Tracheal epithelial cell (primary cell): ENCODE measurements at places on chromosomes 13 and 19. TPM values are rescaled to one million over a fixed set of nuclear protein-coding genes. Genes with fewer than 3 reads are reported as not detected.

The IRGC gene
- not detected in 2 replicates for total RNA-seq

The EPSTI1 gene
- 1.3 and 5.1 TPM in 2 replicates for total RNA-seq

The USHBP1 gene
- under 0.01 TPM in 1 of 2 replicates, not detected in the other for total RNA-seq

The IRF3 gene
- 98.1 and 111 TPM in 2 replicates for total RNA-seq

The ZNF471 gene
- 0.64 and 2.4 TPM in 2 replicates for total RNA-seq

The STOML3 gene
- total RNA-seq = not detected in 2 replicates

The PCDH20 gene
- total RNA-seq = under 0.01 and 3.1 TPM in 2 replicates

The COL5A3 gene
- total RNA-seq = 1.2 TPM in 1 of 2 replicates, not detected in the other

The LRRC4B gene
- not detected in 2 replicates for total RNA-seq

The ZNF723 gene
- total RNA-seq = not detected in 2 replicates

The ZNF93 gene
- 2.1 and 7.5 TPM in 2 replicates for total RNA-seq

The SMIM44 gene
- total RNA-seq = 0.72 TPM in 1 of 2 replicates, not detected in the other

The HOMER3 gene
- 110 and 132 TPM in 2 replicates for total RNA-seq

The STARD13 gene
- 0.85 and 4.3 TPM in 2 replicates for total RNA-seq

The CFAP97D2 gene
- not detected in 2 replicates for total RNA-seq

The TTYH1 gene
- not detected in 2 replicates for total RNA-seq

The UHRF1 gene
- total RNA-seq = 3.4 and 9.4 TPM in 2 replicates

The TPP2 gene
- total RNA-seq = 33.0 and 34.1 TPM in 2 replicates

The SLC39A3 gene
- total RNA-seq = 26.4 and 45.8 TPM in 2 replicates
